ENCODE measurements at places on chromosomes 4 and X.

DNA sequence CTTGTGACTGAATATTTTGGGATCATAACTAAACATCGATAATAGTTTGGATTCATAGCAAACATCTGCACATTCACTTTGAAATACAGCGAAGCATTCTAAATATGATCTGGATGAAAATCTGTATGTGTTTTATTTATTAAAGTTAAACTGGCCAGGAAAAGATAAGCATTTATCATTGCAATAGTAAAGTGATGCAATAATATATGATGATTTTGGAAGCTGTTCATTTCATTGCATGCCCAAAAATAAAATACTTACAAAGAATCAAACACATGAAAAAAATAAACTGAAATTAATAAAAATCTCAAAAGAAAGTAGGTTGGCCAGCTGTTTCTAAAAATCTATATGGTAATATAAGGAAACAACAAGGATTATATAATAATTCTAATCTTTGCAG is 1.9 kb downstream of the PRDM5 start:
- DNase-seq, result no peak

DNA sequence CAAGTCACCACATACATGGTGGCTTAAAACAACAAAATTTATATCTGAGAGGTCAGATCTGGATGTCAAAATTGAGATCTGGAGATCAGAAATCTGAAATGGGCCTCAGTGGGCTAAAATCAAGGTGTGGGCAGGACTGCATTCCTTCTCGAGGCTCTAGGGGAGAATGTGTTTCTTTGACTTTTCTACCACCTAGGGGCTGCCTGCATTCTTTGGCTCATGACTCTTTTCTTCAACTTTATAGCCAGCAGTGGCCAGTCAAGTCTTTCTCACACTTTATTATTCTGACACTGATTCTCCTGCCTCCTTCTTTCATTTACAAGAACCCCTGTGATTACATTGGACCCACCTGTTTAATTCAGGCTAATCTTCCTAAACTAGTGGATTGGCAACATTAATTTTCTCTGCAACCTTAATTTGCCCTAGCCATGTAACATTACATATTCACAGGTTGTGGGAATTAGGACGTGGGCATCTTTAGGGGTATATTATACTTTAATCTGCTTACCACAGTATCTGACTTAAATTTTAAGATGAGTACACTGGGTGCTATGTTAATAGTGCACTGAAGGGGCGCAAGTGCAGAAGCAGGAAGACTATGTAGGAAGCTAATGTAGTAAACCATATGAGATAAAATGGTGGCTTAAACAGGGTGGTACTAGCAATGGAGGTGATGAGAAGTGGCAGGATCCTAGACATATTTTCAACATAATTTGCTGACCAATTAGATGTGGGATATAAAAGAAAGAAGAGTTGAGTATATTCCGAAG is 188.0 kb downstream of the SLC4A4 start:
- no peak for DNase-seq

DNA sequence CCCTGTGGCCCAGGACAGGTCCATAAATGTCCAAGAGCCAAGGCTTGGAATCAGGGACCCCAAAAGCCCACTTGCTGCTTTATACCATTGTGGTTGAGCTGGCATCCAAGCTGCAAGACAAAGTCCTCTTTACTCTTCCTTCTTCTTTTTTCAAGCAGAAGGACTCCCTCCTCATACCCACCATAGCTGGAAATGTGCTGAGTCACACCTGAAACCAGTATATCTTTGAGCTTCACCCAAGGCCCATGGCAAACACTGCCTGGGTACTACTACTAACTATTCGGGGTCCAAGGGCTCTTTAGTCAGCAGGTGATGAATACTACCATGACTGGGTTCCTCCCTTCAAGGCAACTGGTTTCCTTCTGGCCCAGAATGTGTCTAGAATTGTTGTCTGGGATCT is 37.3 kb upstream of the NMU start:
- no peak for DNase-seq

DNA sequence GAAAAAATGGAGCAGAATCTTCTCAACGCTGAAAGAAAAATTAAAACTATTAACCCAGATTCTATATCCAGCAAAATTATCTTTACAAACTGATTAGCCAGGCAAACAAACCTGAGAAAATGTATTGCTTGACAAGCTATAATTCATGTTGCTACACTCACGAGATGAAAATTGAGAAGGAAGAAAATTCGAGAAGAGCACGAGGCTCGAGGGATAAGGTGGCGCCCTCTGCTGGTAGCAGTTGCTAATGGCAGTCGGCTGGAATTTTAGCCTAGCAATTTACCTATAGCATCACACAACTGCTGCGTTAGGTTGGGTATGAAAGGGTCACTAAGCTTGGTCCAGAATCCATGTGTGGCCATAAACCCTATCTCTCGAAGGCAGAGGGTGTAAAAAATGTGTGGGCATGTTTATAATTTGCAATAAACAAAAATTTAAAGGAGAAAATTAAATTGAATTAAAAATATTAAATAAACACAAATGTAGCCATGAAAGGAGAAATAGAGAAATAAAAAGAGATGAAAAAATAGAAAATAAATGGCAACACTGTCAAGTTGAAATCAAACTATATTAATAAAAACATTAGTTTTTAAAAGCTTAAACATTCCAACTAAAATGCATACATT is 126.6 kb downstream of the PPP4R3C start:
- DNase-seq, result no peak

GRCh38 chrX:17595456-17596035 is 141.7 kb upstream of the SCML1 start:
- no peak for DNase-seq

DNA sequence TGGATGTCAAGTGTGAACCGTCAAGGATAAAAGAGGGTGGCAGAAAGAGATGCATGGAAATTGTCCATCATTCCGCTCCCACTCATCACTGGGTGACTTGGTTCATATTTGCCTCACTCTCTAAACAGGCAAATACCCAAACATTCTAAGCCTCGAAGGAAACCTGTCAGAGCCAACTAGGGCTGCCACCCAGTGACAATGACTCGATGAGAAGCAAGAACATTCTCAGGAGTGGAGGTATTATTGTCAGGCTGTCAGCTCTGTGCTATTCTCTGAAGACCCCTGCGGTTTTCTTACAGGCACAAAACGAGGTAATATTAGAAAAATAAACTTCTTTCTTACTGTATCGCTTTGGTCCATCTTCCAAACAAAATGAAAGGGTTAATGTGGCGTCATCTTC is 139.6 kb downstream of the LDB2 start:
- no peak for DNase-seq

- no peak for DNase-seq
Measured at GRCh38 chr4:167196344-167197012, 37.8 kb downstream of the SPOCK3 start.

GRCh38 chrX:13836575-13836974 is 19.7 kb upstream of the GPM6B start:
- DNase-seq, result no peak

GRCh38 chr4:45229206-45229605 is 502.9 kb upstream of the GNPDA2 start:
- no peak for DNase-seq

- DNase-seq, result no peak
Measured at GRCh38 chr4:58209551-58209950, 1099.4 kb upstream of the IGFBP7 start.

DNA sequence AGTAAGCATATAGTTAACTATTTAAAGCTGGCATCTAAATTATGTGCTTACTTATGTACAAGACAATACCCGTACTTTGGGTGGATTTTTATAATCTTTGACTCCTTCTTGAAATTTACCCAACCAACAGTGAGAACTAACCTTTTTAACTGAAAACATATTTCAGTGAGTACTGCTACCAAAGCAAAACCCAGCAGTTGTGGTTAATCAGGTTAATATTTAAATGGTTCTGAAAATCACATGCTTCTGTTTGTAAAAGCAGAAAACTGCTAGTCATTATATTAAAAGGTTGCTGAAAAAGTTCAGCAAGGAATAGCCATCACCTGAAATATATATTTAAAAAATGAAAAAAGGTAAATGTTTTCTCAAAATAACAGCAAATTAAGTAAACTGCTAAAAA is 20.0 kb downstream of the UBE2D3 start:
- no peak for DNase-seq

DNA sequence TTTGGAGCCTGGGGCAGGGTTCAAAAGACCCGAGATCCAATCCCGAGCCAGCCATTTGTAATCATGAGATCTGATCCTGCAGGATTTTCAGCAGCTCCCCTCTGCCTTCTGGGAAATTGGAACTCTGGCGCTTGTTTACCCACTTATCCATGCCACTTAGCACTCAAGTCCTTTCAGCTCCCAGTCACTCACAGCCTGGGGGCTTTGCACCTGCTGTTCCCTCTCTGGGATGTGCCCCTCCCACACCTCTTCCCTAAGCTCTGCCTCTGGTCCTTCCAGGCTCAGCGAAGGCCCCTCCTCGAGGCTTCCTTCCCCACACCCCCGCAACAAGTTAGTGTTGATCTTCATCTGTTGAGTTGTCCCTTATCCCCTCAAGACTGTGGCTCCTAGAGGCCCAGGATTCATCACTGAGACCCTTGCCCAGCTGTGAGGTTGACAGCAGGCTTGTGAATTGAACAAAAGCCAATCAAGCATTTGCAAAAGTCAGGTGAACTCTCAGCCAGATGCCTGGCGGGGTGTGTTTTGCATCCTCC is 99.1 kb upstream of the AFAP1 start:
- DNase-seq, result peak; percentile 13

DNA sequence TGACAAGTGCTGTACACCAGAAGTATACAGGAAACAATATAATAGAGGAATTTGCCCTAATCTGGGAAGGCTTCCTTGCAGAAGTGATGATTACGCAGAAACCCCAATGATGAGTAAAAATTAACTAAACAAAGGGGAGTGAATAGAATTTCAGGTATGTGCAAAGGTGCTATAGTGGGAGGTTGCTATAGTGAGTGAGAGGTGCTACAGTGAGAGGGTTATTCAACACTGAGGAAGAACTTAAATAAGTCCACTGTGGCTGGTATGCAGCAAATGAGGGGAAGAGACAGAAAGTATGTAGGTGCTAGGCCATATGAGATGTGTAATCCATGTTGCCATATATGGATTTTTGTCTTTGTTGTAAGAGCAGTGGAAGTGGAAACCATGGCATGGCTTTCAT is 69.5 kb downstream of the TRIM2 start:
- no peak for DNase-seq

GRCh38 chr4:134787315-134787714 is 585.7 kb upstream of the PABPC4L start:
- DNase-seq, result no peak

DNA sequence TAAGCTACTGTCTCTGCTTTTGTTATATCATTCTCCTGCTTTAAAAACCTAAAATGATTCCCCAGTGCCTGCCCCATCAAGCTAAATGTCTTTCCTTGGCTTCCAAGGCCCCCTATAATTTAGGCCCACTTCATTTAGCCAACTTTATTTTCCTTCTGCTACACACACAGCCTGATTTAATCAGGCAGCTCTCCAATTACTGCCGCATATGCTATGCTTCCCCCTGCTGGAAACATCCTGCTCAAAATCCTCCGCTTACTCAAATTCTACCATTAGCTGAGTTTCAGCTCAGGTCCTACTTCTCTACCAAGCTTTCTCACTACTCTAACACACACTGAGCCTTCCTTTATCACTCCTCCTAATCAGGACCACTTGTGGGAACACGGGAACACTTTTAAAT is 17.0 kb downstream of the LAMP2 start:
- no peak for DNase-seq

GRCh38 chr4:129335276-129335675 is 239.3 kb downstream of the C4orf33 start:
- no peak for DNase-seq

- no peak for DNase-seq
Measured at GRCh38 chrX:50067435-50068284, 133.1 kb downstream of the AKAP4 start.
